Mucosa of gallbladder (tissue), 1 donor: ENCODE measurements at places on chromosomes 6 and 20. TPM values are rescaled to one million over a fixed set of nuclear protein-coding genes. Genes with fewer than 3 reads are reported as not detected.

The KHDC1L gene
- total RNA-seq, result not detected

The GSTA2 gene
- total RNA-seq, result 113 TPM

GRCh38 chr6:137681445-137682009 is 185.5 kb upstream of the TNFAIP3 start:
- no peak for DNase-seq

- no peak for DNase-seq
Measured at GRCh38 chr6:128410584-128410983, 109.8 kb downstream of the PTPRK start.

DNA sequence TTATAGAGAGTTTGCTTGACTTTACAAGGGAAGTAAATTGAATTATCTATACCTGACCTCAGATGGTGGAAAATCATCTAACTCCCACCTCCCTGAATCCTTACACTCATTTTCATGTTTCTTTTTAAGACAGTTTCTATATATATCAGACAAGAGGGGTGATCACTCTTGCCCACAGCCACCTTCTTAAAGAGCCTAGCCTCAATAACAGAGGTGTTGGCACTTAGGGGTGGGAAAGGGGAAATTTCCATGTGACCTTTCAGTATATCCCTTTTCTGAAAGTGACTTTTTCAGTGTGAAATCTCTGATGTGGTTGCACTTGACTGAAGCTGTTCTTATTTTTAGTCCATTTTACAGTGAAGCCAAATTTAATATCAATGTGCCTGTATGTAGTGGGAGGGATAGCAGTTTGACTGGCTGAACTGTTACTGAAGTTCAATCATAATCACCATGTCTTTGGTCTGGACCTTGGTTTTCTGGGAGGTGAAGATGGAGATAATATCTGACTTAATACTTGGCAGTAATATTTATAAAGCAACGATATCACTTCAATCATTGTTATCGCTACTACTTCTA is 141.3 kb downstream of the MAP3K7 start:
- DNase-seq, result no peak

DNA sequence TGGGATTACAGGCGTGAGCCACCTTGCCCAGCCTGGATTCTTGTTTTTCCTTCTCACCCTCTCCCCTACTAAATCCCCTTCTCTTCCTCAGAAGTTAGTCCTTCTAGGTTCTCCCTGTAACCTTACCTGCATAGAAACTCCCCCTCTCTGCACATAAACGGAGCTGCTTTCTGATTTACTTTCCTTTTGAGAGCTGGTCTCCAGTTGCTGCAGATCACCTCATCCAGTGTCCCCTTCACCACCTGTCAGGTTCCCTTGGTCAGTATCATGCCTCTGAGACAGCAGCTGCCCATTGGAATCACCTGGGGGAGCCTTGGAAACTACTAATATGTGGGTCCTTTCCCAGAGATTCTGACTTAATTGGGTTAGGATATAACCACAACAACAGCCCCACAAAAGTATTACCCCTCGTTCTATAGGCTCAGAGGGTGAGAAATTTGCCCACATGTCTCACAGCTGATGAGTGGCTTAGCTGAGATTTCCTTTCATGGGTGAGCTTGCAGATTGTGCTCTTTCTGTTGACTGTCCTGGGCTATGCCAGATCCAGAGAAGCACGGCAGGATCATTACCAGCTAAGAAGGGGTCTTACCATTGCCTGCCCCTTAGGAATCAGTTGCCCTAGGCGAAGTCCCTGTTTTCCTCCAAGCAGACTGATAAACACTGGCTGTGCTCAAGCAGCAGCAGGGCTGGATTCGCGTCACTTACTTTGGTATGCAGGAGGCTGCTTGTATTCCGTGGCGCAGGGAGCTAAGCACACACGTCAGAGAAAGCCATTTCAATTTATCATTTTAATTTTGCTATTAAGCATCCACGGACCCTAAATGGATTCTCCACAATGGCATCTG is 51.3 kb downstream of the AKAP12 start:
- peak; percentile 72 for DNase-seq
